ENCODE measurements at places on chromosomes 3 and 15.

- H3K4me1 ChIP-seq = peaks cover 18% of the 10 kb centered on the region
- H3K27me3 ChIP-seq = peaks cover 21% of the 10 kb centered on the region
- H3K36me3 ChIP-seq = no peaks in the 10 kb centered on the region
- no peak overlapping the region for H3K4me3 ChIP-seq
- no peak overlapping the region for H3K27ac ChIP-seq
Observed at GRCh38 chr3:152737021-152737908, 97.7 kb upstream of the P2RY1 start.

DNA sequence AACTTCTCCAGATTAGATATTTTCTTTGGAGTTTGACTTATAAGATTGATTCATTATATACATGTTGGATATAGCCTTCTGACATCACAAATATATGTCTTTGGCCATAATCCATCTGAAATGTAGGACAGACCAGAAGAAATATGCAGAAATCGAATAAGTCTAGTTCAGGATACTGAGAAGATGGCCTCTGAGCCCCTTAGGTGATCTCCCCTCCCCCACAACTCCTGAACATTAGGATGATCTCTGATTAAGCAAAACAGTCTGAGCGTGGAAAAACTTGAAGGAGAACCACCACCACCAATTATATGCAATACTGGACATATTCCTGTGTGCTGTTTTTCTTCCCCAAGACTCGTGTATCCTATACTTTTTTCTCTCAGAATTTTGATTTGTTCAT lies 3.2 kb downstream of the SETD5 start:
- no peaks in the 10 kb centered on the region for H3K27me3 ChIP-seq
- no peak for DNase-seq
- H3K36me3 ChIP-seq = peaks cover 21% of the 10 kb centered on the region
- H3K4me3 ChIP-seq = peak overlapping the region; percentile 64

DNA sequence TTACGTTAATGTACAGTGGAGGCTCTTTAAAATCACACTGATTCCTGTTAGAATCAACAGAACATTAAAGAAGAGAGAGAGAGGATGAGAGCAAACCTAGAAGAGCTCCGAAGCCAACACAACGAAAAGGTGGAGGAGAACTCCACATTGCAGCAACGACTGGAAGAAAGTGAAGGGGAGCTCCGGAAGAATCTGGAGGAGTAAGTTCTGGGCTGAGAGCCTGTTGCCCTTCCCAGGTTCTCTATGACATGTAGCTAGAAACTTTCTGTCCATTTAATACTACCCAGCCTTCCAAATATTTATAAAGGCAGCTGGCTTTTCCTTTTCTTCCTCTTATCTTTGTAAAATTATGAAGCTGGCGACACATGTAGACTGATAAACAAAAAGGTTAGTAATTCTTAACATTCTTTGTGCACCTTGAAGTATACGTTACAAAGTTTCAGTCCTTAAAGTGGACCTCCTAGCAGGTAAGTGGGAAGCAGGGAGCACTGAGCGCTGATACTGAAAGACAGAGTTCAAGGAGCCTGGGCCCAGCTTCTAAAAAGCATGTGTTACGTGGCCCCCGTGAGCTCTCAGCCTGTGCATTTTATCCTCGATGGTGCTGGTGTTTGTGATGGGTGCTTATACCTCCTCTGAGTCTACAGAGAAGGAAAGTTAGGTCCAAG lies 75.9 kb downstream of the CGNL1 start:
- H3K27me3 ChIP-seq = peaks cover 18% of the 10 kb centered on the region
- H3K4me1 ChIP-seq = no peaks in the 10 kb centered on the region
- no peaks in the 10 kb centered on the region for H3K36me3 ChIP-seq
- no peak overlapping the region for H3K4me3 ChIP-seq
- no peak for DNase-seq

- no peak for DNase-seq
- no peaks in the 10 kb centered on the region for H3K4me1 ChIP-seq
- no peak overlapping the region for H3K4me3 ChIP-seq
- H3K36me3 ChIP-seq = no peaks in the 10 kb centered on the region
- H3K27me3 ChIP-seq = no peaks in the 10 kb centered on the region
Observed at GRCh38 chr3:80014576-80014975, 246.8 kb upstream of the ROBO1 start.

- no peaks in the 10 kb centered on the region for H3K36me3 ChIP-seq
- DNase-seq = no peak
- H3K27me3 ChIP-seq = no peaks in the 10 kb centered on the region
- no peak overlapping the region for H3K4me3 ChIP-seq
- H3K4me1 ChIP-seq = no peaks in the 10 kb centered on the region
- no peak overlapping the region for H3K27ac ChIP-seq
Observed at GRCh38 chr3:162112719-162113118, 616.1 kb downstream of the OTOL1 start.

DNA sequence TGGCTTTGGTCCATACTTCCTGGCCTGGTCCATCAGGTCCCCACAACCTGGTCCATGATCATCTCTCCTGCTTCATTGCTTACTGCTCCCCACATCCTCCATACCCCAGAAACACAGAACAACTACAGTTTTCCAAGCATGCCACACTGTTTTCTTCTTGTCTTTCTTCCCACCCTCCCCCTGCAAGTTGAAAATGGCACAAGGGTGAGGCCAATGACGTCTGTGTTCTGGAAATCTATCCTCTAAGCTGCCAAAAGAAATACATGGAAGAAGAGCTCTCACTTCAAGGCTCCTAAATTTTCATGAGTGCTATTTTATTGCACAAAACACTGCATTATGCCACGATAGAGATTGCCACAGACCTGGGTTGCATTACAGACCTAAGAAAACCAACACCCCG lies 404.4 kb downstream of the VPS13C start:
- H3K4me1 ChIP-seq = no peaks in the 10 kb centered on the region
- no peak for DNase-seq
- peaks cover 6% of the 10 kb centered on the region for H3K27me3 ChIP-seq
- no peaks in the 10 kb centered on the region for H3K36me3 ChIP-seq
- H3K4me3 ChIP-seq = no peak overlapping the region
- no peak overlapping the region for H3K27ac ChIP-seq

- peaks cover 2% of the 10 kb centered on the region for H3K36me3 ChIP-seq
- no peak for DNase-seq
- no peaks in the 10 kb centered on the region for H3K27me3 ChIP-seq
- H3K4me1 ChIP-seq = peaks cover 68% of the 10 kb centered on the region
Observed at GRCh38 chr3:27628026-27628750, 93.9 kb downstream of the EOMES start.

DNA sequence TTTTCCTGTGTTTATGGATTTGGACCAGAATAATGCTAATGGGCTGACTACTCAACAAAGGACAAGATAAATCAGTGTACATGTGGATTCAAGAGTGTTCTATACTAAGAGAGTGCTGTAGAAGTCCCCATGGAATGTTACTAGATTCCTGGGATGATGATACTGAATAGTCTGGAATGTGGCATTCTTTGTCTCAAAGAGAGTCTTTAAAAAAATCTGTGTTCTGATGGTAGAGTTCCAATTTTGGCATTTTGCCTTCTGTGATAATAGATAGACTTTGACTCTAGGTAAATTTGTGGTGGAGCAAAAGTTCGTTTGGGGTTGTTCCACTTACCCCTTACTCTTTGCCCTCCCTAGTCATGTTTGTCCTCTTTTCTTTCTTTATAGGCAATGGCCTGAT lies 43.7 kb downstream of the NMD3 start:
- H3K4me3 ChIP-seq = no peak overlapping the region
- H3K4me1 ChIP-seq = no peaks in the 10 kb centered on the region
- peaks cover 27% of the 10 kb centered on the region for H3K36me3 ChIP-seq
- DNase-seq = no peak
- no peak overlapping the region for H3K27ac ChIP-seq

DNA sequence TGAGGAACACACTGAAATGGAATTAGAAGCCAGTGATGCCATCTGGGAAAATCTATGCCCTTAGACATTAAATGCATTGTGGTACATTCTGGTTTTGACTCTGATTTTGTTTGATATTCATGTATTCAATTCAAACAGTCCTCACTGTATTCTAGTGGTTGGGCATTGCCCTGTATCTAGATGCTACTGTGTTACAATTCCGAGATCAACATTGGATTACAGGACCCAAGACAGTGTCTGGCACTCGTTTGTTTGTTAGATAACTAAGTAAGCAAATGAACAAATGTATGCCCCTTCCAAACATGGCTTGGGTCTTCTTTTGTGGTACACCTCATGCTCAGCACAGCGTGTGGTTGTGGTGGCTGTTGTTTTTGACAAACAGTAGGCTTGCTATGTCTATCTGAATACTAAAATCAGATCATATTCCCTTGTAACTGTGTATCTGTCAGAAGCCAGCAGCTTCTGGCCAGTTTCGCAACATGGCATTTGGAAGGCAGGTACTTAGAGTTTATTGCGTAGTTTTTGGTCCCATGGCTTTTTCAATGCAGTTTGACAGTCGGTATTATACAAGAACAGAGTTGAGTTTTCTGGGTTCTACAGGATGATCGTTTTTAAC lies 5.7 kb downstream of the FILIP1L start:
- H3K36me3 ChIP-seq = peaks cover 23% of the 10 kb centered on the region
- no peaks in the 10 kb centered on the region for H3K27me3 ChIP-seq
- no peak overlapping the region for H3K4me3 ChIP-seq
- H3K27ac ChIP-seq = no peak overlapping the region
- DNase-seq = no peak
- H3K4me1 ChIP-seq = peaks cover 39% of the 10 kb centered on the region

DNA sequence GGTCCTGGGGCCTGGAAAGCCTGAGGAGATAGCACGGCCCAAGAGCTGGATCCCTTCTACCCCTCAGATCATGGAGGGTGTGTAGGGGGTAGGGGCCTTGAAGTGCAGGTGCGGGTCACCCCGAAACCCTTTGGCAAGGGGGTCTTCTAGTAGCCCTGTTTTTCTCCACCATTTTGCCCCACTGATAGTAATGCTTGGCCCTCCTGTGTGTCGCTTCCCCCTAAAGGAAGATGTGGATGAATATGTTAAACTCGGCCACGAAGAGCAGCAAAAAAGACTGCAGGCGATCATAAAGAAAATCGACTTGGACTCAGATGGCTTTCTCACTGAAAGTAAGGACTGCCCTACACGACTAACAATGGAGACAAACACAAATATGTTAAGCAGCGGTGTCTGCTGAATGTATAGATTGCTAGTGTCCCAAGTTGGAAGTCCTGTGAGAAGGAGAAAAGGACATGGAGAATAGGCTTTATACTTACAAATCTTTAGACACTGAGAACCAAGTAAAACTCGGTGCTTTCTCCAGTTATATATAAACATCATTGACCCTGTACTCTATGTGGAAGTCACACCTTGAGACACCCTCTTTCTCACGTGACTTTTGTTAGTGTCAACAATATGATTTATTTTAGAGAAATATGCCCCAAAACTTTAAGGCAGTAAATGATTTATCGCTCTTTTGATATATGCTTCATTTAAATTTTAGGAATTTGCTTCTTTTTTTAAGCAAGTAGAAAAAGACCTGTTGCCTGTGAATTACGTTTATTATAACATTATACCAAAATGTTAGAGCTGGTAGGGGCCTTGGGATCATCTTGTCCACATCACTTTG lies 802 bp downstream of the RCN2 start:
- peaks cover 24% of the 10 kb centered on the region for H3K4me1 ChIP-seq
- peaks cover 35% of the 10 kb centered on the region for H3K36me3 ChIP-seq
- H3K4me3 ChIP-seq = peak overlapping the region; percentile 88
- DNase-seq = no peak
- peaks cover 8% of the 10 kb centered on the region for H3K27me3 ChIP-seq

Measured in T-helper 2 cell treated with Interferon-gamma antibody and Interleukin-4, amounts not matched to agents 5 μg/mL and 100 μg/mL, for 36 hours (primary cell).